ENCODE measurements at places on chromosomes 3 and 15. TPM values are rescaled to one million over a fixed set of nuclear protein-coding genes. Genes with fewer than 3 reads are reported as not detected.

The LOXL1 gene
- total RNA-seq: 29.4 TPM

- no peak overlapping the region for H3K27ac ChIP-seq
- H3K4me3 ChIP-seq: no peak overlapping the region
- no peaks in the 10 kb centered on the region for H3K27me3 ChIP-seq
Measured at GRCh38 chr15:74045184-74045583, 37.2 kb downstream of the GOLGA6A start.

GRCh38 chr3:31724651-31725050, 191.9 kb downstream of the STT3B start:
- no peaks in the 10 kb centered on the region for H3K36me3 ChIP-seq
- no peaks in the 10 kb centered on the region for H3K4me1 ChIP-seq
- no peak overlapping the region for H3K27ac ChIP-seq
- H3K4me3 ChIP-seq: no peak overlapping the region
- H3K27me3 ChIP-seq: no peaks in the 10 kb centered on the region

The SNTN gene
- not detected for total RNA-seq

The FSTL1 gene
- total RNA-seq: 154 TPM

DNA sequence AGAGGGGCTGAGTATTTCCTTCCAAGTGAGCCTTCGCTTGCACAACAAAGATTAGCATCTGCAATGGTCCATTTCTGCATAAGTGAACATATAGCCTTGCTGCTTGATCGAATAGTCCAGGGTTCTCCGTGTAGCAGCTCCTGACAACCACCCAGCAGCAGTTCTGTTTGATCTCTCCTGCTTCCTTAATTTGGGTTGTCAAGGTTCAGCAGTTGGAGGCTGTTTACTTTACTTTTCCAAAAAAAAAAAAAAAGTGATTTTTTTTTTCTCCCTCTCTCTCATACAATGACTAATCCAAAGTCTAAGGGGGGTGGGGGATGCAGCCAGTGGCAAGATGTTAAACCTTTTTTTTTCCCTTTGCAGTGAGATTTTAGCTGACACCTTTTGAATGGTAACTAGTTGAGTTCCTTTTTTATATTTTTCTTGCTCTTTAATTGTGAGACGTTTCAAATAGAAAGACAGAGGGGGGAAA, 3.6 kb downstream of the FOXP1 start:
- H3K27ac ChIP-seq: peak overlapping the region; percentile 96
- no peaks in the 10 kb centered on the region for H3K27me3 ChIP-seq
- H3K4me3 ChIP-seq: peak overlapping the region; percentile 93
- no peaks in the 10 kb centered on the region for H3K36me3 ChIP-seq

- no peaks in the 10 kb centered on the region for H3K36me3 ChIP-seq
- no peaks in the 10 kb centered on the region for H3K27me3 ChIP-seq
- DNase-seq: no peak
Measured at GRCh38 chr3:82561784-82562183, 800.3 kb upstream of the GBE1 start.

DNA sequence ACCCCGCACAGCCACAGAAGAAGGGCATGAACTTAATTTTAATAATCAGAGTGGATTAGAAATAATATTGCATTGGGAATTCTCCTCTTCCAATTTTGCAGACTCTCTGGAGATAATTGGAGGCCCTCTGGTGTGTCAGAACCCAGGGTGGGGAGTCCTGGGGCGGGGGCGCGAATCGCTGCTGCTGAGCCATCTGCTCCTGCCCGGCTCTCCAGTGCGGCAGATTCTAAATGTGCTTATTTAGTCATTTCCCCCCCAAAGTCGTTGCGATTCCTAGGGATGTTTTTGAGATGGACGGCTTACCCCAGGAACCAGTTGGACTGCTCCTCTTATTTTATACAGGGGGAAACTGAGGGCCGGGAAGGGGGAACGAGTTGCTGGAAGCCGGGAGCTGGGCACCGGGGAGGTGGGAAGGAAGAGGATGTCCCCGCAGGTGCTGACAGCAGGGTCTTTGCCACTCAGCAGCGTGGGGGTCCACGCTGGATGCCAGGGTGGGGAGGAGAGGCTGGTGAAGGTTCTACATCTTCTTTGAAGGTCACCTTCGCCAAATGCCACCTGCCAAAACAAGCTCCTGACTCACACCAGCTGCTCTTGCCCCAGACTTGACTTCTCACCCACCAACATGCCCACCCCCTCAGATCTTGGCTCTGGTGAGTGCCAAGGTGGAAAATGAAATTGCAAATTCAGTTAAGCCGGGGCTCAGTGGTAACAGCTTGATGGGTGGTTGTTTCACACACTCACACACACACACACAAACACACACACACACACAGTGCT, 91.3 kb upstream of the PRR23E start:
- H3K36me3 ChIP-seq: no peaks in the 10 kb centered on the region
- no peaks in the 10 kb centered on the region for H3K4me1 ChIP-seq
- no peak overlapping the region for H3K4me3 ChIP-seq
- no peaks in the 10 kb centered on the region for H3K27me3 ChIP-seq

DNA sequence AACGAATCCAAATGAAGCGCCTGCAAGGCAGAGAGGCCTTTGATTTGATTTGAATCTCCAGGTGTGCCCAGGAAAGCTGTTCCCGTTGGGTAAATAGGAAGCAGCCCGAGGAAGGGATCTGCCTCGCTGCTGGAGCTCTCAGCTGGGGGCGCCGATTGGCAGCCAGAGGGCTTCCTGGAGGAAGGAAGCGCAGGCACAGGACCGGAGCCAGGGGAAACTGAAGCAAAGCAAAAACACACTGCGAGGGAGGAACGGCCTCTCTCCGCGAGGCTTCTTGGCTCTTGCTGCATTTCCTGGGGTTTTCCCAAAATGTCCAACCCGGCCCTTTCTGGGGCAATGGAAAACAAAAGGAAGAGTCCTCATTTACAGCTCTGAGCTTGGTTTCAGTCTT, 80.3 kb downstream of the TMEM266 start:
- peak; percentile 42 for DNase-seq
- H3K4me1 ChIP-seq: no peaks in the 10 kb centered on the region
- H3K27ac ChIP-seq: peak overlapping the region; percentile 29
- peak overlapping the region; percentile 29 for H3K4me3 ChIP-seq

GRCh38 chr3:47283591-47284364, 1.0 kb downstream of the KLHL18 start:
- no peaks in the 10 kb centered on the region for H3K27me3 ChIP-seq
- peaks cover 19% of the 10 kb centered on the region for H3K36me3 ChIP-seq
- peaks cover 48% of the 10 kb centered on the region for H3K4me1 ChIP-seq
- H3K4me3 ChIP-seq: peak overlapping the region; percentile 85

The GOLGA8Q gene
- 5.4 TPM for total RNA-seq

DNA sequence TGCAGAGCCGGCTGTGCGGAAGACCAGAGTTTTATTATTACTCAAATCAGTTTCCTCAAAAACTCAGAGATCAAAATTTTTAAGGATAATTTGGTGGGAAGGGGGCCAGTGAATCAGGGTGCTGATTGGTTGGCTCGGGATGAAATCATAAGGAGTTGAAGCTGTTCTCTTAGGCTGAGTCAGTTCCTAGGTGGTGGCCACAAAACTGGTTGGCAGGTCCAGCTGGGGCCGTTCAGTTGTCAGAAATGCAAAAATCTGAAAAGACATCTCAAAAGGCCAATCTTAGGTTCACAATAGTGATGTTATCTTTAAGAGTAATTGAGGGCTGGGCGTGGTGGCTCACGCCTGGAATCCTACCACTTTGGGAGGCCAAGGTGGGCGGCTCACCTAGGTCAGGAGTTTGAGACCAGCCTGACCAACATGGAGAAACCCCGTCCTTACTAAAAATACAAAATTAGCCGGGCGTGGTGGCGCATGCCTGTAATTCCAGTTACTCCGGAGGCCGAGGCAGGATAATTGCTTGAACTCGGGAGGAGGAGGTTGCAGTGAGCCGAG, 2.3 kb upstream of the ZNF589 start:
- H3K27me3 ChIP-seq: no peaks in the 10 kb centered on the region
- peaks cover 23% of the 10 kb centered on the region for H3K4me1 ChIP-seq
- no peak overlapping the region for H3K4me3 ChIP-seq
- H3K27ac ChIP-seq: no peak overlapping the region
- DNase-seq: no peak

The FAM43A gene
- total RNA-seq: 14.1 TPM

Data from heart right ventricle (tissue), 16 donors.